ENCODE measurements at places on chromosomes 3 and 15. TPM values are rescaled to one million over a fixed set of nuclear protein-coding genes. Genes with fewer than 3 reads are reported as not detected.

- peak overlapping the region; percentile 74 for H3K27ac ChIP-seq
- no peaks in the 10 kb centered on the region for H3K36me3 ChIP-seq
- no peaks in the 10 kb centered on the region for H3K27me3 ChIP-seq
- DNase-seq, result no peak
Measured at GRCh38 chr15:58330741-58331559, 100.8 kb upstream of the LIPC start.

Gene A4GNT
- 1.8 TPM for total RNA-seq

DNA sequence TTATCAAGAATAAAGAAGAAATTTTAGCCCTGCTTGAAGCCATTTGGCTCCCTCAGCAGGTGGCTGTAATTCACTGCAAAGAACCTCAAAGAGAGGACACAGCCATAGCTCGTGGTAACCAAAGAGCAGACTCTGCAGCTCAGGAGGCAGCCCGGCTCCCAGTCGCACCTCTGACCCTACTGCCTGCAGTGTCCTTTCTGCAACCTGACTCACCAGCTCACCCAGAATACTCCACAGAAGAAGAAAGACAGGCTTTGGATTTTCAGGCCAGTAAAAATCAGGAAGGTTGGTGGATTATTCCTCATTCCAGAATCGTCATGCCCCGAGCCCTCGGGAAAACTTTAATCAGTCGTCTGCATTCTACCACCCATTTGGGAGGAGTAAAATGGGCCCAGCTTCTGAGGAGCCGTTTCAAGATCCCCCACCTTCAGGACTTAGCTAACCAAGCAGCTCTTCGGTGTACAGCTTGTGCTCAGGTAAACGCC, 38.6 kb downstream of the ZBTB11 start:
- H3K36me3 ChIP-seq, result no peaks in the 10 kb centered on the region
- no peak overlapping the region for H3K4me3 ChIP-seq
- no peak for DNase-seq
- H3K27ac ChIP-seq, result no peak overlapping the region
- H3K4me1 ChIP-seq, result no peaks in the 10 kb centered on the region

Gene LINGO1
- total RNA-seq, result 0.99 TPM

Gene C2CD4A
- 1.6 TPM for total RNA-seq
